AML-193 (cell line): ENCODE measurements at places on chromosomes 16 and 17.

GRCh38 chr17:61291451-61292285 is 108.0 kb upstream of the TBX2 start:
- no peak for DNase-seq

- DNase-seq: no peak
Measured at GRCh38 chr17:28857905-28858800, 3.3 kb downstream of the ERAL1 start.

- DNase-seq: no peak
Measured at GRCh38 chr16:72819345-72819744, 228.6 kb downstream of the ZFHX3 start.

GRCh38 chr17:50238601-50239280 is 35.5 kb upstream of the TMEM92 start:
- DNase-seq: no peak

GRCh38 chr17:16191604-16192003 is 23.7 kb downstream of the NCOR1 start:
- DNase-seq: no peak

GRCh38 chr16:31090540-31090939 is 1.8 kb upstream of the PRSS53 start:
- DNase-seq: no peak

GRCh38 chr17:59230764-59231163 is 10.5 kb downstream of the GDPD1 start:
- no peak for DNase-seq

GRCh38 chr17:57010487-57010886 is 32.6 kb downstream of the SCPEP1 start:
- DNase-seq: no peak

DNA sequence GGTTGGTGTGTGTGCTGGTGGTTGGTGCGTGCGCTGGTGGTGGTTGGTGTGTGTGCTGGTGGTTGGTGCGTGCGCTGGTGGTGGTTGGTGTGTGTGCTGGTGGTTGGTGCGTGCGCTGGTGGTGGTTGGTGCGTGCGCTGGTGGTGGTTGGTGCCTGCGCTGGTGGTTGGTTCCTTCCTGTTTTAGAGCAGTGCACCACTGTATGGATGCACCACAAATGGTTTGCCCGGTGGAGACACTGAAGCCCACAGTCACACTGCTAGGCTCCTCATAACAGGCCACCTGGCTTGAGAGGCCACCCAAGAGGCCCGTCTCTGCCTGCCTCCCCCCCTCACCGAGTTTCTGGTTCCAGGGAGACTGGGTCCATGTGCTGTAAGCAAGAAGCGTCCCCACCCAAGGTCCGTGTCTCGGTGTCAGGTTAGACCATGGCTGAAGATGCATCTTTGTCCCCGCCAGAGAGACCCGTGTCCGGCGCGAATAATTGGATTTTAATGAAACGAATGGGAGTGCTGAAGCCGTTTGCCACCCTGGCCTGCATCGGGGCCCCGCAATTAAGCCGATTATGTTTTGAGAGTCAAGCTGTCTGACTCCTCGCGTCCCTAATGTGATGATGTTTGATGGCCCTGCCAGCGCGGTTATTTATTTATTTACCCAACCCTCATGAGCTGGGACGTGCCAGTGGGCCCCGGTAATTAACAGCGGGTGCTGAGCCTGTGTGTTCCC is 161.3 kb upstream of the GSE1 start:
- DNase-seq: no peak

- no peak for DNase-seq
Measured at GRCh38 chr16:84013787-84014569, 28.6 kb downstream of the SLC38A8 start.

- no peak for DNase-seq
Measured at GRCh38 chr17:32385121-32385520, 35.2 kb downstream of the ZNF207 start.

- no peak for DNase-seq
Measured at GRCh38 chr17:80878876-80879722, 112.5 kb upstream of the CHMP6 start.

DNA sequence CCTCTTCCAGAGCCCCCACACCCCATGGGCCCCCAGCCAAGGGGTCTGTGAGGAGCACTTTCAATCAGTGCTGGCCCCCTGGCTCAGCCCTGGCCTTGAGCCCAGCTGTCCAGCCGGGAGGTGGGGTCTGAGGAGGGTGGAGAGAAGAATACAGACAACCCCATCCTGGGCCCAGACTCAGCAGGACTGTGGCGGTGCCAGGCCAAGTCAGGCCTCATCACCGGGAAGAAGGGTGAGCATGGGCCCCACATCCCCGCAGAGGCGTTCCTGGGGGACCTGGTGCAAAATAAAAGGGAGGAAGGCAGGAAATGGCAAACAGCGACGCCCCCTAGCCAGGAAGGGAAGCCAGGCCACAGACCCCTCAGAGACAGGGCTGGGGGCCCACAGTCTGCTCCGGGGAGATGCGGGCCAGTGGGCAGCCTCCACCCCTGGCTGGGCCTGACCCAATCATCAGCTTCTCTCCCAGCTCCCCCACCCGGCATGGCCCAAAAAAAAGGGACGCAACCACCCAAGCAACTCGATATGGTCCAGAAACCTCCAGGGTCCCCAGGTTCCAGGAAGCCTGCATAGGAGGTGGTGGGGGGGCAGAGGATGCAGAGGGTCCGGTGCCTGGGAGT is 20.6 kb downstream of the ZNF423 start:
- DNase-seq: no peak

GRCh38 chr16:68757625-68757935 is 20.5 kb downstream of the CDH1 start:
- no peak for DNase-seq

- DNase-seq: no peak
Measured at GRCh38 chr17:19285213-19285900, 48.2 kb downstream of the EPN2 start.

DNA sequence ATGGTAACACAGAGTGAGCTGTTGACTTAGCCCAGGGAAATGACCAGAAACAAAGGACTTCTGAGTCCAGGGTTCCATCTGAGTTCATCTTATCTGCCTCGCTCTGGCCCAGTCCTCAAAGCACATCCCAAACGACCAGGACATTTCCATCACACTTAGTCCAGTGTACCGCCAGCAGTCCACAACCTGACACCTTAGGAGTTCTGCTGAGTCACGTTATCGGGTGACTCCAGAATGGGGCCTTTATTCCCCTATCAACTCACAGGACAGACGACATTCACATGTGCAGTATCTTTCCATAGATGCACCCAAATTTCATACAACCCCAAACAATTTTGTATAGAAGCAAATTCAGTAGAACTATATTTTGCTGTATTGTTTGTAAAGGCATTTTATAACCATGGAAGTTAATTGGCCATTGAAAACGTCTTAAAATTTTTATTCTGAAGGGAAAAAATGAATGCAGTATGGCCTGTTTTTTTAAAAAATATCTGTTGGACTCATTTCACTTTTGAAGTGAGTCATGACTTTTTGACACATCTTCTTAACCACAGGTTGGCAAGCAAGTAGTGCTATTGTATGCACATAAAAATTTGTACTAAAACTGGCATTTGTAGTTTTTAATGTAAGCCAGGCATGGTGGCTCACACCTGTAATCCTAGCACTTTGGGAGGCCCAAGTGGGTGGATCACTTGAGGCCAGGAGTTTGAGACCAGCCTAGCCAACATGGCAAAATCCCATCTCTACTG is 46.3 kb downstream of the ZNF18 start:
- no peak for DNase-seq

- DNase-seq: no peak
Measured at GRCh38 chr16:80569440-80570105, 28.8 kb downstream of the DYNLRB2 start.
